Breast epithelium (tissue), 4 donors: ENCODE measurements at places on chromosomes 16 and 17. TPM values are rescaled to one million over a fixed set of nuclear protein-coding genes. Genes with fewer than 3 reads are reported as not detected.

- no peak for DNase-seq
These were observed 19.6 kb downstream of the AKAP10 start for GRCh38 chr17:19958023-19958422.

GRCh38 chr17:75635610-75636202 lies 2.5 kb downstream of the SMIM5 start:
- DNase-seq, result no peak

The LRRC46 gene
- total RNA-seq, result 0.16 TPM

DNA sequence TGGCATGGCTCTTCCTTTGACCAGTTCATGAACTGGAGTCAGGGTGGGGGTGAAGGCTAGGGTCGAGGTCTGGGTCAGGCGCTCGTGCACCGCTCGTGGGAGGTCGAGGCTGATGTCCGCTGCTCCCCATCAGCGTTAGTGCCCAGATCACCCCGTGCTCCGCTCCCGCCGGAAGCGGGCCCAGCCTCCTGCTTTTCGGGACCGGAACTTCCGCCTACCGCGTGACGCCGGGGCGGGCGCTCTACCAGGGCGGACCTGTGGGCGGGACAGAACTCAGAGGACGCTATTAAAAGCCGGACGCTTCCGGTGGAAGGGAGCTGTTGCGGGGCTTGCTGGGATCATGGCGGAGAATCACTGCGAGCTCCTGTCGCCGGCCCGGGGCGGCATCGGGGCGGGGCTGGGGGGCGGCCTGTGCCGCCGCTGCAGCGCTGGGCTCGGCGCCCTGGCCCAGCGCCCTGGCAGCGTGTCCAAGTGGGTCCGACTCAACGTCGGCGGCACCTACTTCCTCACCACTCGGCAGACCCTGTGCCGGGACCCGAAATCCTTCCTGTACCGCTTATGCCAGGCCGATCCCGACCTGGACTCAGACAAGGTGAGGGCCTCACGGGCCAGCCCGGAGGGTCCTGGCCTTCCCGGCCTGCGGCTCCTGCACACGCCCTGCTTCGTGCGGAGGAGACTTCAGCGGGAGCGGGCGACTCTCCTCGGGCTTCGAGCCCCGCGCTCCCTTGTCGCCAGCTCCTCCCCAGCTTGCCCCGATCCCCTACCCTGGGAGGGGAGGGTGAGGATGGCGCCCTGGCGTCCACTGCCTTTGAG lies at the start of gene KCTD5:
TSS of gene KCTD5 (plus strand) at position 315 of the 813 bp plus-strand sequence. CDS start at position 341, 26 bp downstream.
- peak; percentile 96 for DNase-seq

The NUP85 gene
- total RNA-seq, result 37.7 TPM

GRCh38 chr17:39352986-39353385 lies 48.4 kb downstream of the FBXL20 start:
- no peak for DNase-seq

DNA sequence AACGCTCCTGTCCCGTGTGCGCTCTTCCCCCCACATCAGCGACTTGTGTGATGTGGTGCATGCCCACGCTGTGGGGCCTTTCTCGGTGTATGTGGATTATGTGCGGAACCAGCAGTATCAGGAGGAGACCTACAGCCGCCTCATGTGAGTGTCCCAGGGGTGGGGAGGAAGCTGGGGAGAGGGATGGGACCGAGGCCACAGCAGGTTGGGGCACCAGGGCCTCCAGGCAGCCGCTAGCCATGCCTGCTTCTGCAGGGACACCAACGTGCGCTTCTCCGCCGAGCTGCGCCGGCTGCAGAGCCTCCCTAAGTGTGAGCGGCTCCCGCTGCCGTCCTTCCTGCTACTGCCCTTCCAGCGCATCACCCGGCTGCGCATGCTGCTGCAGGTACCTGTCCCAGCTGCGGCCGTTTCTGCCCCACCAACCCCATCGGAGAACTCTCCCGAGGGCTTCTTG lies 5.8 kb downstream of the ARHGEF15 start:
- DNase-seq, result no peak

DNA sequence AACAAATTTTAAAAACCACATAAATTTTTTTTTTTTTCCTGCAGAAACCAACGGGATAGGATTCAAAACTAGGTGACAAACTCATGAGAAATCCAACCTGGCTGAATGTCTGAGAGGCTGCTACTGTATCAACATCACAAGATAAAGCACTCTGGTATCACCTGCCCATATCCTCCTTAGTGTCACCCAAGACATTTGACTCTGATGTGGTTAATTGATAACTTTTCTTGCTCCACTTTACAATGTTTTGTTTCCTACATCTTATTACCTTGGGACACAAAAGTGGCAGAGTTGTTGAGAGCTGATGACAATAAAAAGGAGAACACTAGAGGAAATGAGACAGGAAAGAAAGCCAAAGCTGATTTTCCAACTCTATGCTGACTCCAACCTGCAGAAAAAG lies 4.0 kb upstream of the FBXL20 start:
- DNase-seq, result no peak

- DNase-seq, result no peak
These were observed 28.7 kb upstream of the MILR1 start for GRCh38 chr17:64420143-64420670.

DNA sequence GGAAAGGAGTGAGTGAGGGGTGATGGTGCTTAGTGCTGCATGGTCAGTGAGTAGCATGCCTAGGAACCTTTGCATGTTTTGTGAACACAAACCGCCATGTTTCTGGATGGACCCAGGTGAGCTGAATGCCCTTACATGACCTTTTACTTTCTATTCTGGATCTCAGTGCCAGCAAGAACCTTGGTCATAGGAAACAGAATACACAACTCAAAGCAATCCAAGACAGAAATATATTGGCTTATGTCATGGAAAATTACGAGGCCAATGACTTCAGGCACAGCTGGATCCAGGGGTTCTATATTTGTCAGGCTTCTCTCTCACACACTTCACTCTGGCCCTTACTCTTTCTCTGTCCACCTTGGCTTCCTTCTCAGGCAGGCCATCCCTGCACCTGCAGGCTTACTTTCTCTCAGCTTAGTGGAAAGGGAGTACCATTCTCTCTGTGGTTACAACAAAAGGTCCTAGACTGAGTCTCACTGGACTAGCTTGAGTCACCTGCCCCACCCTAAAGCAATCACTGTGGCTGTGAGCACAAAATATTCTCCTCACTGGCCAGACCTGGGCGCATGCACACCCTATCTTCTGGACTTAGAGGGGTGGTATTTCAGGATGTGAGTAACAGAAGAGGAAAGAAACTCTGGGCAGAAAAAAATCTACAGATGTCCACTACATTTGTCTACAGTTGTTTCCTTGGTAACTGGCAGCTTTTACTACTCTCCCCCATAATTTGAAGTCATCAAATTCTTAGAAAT lies 20.4 kb upstream of the CPNE2 start:
- DNase-seq, result no peak

The IRX5 gene
- total RNA-seq, result 10.9 TPM

The PIK3R6 gene
- 2.9 TPM for total RNA-seq

DNA sequence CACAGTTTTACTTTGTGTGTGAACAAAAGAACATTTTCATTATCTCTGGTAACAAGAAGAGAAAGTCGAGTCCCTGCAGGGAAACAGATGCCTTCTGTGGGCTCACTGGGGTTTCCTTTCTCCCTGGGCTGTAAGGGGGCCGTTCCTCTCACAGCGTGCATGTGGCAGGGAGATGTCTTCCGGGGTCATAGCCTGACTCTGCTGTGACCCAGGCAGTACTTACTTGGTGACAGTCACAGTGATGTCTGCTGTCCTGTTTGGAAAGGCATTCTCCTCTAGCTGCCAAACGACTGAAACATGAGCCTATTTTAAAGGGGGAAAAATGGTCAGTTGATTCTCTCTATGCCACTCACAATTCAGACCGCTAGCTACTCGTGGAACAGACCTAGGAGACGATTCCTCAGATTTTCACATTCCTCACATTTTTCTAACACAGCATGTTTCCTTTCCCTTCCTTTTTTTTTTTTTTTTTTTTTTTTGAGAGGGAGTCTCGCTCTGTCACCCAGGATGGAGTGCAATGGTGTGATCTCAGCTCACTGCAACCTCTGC lies 7.3 kb downstream of the HASPIN start:
- DNase-seq, result no peak

DNA sequence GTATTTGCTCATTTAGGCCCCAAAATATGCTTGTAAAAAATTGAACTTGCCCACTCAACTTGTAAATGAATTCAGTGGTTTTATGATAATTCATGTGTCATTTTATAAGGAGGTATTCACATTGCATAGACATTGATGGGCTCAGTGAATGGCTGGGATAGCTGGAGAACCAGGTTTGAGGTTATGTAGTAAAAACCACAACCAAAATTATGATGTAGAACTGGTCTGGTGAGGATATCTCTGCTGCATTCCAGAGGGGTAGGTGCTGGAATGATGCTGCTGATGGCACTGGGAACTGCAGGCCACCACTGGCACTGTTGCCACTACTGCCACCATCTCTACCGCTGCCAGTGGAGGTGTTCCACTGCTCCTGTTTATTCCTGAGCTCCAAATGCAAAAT lies 21.5 kb upstream of the RABEP1 start:
- DNase-seq, result no peak

DNA sequence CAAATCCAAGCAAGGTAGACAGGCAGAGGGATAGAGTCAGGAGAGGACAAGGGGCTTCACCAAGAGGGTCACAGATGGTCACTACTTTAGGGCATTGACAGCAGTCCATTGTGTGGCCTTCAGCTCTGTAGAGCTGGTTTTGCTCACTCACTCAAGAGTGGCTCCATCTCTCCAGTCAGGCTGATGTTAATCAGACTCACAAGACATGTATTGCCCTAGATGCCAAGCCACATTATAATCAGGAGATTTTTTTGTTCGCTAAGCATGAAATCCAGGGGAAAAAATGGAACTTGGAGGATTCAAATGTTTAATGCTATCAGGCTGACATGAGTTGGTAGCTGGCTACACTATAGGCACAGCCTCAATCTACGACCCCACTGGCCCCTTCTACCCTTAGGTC lies 32.5 kb downstream of the CD300LF start:
- no peak for DNase-seq

The OTOP3 gene
- total RNA-seq, result not detected

DNA sequence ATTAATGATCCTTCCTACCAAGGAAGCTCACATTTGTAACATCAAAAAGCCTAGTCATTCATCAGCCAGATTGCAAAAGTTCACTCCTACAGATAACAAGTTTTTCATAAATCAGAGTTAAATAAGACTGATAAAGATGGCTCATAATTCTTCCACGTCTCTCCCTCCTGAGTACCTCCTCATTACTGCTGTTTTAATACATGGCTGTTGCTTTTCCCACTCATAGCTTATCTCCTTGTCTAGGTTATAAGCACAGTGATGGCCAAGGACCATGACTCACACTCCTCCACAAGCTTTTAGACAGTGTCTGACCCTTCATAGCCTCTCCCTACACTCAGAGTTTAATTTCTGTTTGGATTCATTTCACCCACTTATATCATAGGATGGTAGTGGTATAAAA lies 100.9 kb upstream of the MON1B start:
- DNase-seq, result no peak

DNA sequence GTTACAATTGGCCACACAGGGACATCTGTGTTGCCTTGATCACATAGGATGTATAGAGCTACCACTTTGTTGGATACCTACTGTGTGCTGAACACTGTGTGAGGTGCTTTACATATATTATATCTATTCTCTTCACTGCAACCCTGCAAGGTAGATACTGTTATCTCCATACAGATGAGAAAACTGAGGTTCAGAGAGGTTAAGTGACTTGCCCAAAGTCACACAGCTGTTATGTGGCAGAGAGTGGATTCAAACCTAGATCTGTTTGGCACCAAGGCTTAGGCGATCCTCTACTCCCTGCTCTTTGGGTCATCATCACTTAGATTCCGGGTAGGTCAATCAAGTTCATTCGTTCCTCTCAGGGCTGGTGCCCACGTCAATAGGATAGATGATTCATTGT lies 260.5 kb upstream of the IRX3 start:
- no peak for DNase-seq

DNA sequence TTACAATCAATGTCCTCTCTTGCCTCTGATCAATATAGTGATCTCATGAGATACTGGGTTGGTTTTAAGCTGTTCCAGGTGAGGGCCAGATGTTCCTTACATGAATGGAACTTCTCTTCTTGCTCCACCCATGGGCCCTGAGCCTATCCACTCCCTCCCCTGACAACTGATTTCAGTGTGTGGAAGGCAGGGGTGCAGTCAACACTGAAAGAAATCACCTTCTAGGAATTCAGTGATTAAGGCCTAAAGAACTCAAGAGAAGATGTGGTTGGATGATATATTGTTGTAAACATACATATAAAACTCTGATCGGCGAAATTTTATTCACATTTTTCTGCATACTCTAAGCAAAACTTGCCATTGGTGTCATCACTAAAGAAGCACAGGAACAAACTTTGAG lies 6.7 kb upstream of the GOSR2 start:
- no peak for DNase-seq

DNA sequence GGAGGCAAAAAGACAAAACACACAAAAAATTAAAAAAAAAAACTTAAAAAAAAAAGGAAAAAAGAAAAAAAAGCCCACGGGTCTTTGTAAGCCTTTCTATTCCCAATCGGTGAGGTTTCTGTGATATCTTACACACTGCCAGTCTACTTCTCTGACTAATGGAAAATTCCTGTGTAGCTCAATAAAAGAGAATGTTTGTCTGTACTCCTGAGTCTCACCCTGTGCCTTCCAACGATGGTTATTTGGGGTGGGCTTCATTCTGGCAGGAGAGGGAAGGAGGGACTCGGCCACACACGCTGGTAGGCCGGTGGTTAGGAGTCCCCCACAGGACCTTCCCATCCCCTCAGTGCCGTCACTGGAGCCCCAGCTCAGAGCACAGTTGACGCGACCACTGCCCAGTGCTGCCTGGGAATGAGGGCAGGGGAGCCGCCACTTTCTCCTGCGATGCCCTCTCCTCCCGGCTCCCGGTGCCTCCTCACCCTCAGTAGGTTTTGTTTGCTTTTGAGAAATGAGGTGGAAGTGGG lies 68.0 kb downstream of the AMFR start:
- DNase-seq, result no peak

DNA sequence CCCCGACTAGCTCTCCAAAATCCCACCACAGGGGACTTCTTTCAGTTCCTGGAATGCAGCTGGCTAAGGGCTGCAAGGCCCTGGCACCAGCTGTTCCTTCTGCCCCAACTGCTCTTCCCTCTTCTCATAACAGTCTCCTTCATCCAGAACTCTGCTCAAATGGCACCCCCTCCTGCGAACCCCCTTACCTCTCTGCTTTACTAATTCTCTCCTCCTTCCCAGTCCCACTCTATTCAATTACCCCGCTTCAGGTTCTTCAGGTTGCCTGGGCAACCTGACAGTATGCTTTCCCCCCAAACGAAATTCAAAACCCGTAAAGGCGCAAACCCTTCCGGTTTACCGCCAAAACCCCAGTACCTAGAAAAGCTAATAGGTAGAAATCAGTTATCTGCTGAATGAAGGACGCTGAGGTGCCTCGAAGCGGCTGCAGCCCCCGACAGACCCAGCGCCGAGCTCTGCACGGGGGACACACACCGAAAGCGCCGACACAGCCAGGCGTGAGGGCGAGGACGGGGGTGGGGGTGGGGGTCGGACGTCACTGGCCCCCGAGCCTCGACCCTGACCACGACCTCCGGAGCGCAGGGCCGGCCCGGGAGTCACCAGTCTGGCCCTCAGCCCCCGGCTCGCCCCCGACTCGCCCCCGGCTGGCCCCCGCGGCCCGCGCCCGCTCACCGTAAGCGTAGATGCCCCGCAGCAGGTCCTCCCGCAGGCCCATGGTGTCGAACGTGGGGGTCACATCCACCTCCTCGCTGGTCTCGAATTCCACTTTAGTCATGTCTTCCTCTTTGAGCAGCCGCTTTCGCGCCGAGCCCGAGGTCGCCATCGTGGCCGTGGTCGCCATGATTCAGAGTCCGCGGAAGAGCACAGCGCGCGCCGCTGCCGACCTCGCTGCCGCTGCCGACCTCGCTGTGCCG lies 550 bp downstream of the EIF4A3 start:
- DNase-seq, result no peak
